ENCODE measurements at places on chromosomes 1 and 21.

DNA sequence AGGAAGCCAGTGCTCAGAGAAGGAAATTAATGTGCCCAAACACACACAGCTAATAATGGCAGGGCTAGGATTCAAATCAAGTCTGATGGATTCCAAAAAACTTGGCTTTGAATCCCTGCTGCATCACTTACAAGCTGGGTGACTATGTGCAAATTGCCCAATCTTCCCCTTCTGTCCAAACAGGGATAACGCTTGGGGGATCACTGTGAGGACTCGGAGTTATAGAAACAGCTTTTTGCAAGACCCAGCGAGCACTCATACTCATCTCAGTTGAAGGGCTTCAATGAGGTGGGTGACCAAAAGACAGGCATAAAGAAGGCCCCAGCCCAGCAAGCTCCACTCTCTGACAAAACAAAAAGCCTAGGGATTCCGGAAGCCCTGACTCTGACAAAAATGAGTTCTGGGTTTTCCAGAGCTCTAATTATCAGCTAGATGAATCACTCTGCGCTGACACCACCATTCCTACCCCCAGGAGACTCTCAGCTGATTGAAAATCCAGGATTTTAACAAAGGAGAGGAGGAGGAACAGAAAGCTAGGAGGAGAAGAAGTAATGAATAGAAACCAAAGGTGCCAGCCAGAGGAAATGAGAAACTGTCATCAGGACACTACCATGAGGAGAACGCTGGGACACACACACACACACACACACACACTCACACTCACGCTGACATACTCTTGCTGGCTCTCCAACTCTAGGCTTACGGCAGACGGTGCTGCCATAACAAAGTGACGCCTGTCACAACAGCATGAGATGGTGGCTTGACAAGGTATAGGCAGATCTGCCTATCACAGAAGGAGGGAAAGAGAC lies 1.6 kb upstream of the STK40 start:
- peak; percentile 51 for DNase-seq

DNA sequence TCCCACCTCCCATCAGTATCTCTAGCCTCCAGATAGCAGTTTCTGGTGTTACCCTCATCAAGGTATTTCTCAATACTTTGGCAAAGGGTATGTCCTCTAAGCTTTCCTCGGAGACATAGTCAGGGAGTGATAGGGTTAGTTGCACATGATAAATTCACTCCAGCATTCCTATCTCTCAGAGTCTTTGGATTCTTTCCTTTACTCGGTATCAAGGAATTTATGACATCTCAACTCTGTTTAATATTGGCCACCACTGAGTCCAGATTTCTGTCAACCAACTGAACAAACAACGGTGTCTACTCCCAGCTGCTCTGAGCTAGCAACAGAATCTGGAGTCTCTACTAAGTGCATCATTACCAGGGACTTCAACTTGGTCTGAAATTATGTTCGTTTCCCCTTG lies 233.4 kb downstream of the TM2D1 start:
- no peak for DNase-seq

DNA sequence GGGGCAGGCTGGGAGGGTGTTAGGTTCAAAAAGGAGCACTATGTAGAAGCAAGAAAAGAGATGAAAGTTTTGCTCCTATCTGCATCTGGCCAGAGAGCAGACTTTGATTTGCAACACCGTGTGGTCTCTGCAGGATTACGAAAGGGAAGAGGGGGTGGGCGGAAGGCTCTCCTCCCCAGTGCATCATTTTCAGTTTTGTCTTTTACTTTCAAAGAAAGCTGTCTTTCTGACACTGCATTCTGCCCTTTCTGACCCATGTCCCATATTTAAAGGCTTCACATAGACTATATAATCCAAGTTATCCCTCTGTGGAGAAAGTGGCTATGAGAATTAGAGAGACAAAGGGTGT lies 126.5 kb downstream of the RHOU start:
- no peak for DNase-seq

GRCh38 chr1:226082959-226083301 lies 20.4 kb downstream of the H3-3A start:
- no peak for DNase-seq

DNA sequence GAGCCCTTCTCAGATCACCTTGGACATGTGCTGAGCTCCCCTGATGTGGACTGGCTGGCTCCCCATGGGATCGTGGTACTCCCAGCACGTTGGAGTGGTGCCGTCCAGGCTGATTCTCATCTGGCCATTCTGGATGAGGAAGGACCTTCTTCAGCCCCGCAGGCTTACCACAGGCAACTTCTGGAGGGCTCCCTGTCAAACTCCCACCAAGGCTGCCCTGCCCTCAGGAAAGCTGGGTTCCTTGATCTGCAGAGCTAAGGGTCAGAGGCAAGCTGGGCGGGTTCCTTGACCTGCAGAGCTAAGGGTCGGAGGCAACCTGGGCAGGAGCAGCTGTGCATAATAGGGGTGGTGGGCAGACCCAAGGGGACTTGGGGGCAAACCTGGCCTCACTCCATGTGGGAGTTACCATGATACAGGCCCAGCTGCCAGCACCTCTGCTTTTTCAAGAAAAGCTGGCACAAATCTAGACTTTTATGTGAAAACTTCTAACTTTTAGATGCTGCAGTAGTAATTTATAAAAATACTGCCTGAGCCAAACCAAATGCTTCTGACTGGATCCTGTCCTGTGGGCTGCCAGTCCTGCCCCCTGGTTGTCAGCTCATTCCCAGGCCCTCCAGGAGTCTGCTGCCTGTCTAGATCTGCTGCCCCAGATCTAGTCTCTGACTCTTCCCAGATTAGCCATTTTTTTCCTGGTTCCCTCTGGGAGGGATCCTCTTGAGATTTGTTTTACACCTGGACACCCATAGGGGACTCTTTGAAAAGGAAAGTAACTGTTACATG lies 5.6 kb upstream of the THEM5 start:
- no peak for DNase-seq

DNA sequence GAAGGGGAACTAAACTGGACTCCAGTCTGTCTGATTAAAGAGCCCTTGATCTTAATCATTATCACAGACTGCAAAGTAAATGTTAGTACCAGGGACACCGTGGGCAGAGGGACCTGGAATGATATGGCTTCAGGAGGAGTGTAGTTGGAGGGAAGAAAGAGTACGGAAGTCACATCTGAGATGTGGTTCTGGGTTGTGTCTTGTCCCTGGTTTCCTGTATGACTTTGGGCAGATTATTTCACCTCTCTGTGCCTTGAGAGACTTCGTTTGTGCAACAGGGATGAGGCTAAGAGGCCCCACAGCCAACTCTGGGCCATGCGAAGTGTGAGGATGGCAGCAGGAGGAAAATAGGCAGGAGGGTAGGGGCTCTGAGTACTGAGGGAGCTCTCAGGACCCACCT lies 76.1 kb upstream of the SLC2A1 start:
- DNase-seq: no peak
